ENCODE measurements at places on chromosomes 13 and 19. TPM values are rescaled to one million over a fixed set of nuclear protein-coding genes. Genes with fewer than 3 reads are reported as not detected.

DNA sequence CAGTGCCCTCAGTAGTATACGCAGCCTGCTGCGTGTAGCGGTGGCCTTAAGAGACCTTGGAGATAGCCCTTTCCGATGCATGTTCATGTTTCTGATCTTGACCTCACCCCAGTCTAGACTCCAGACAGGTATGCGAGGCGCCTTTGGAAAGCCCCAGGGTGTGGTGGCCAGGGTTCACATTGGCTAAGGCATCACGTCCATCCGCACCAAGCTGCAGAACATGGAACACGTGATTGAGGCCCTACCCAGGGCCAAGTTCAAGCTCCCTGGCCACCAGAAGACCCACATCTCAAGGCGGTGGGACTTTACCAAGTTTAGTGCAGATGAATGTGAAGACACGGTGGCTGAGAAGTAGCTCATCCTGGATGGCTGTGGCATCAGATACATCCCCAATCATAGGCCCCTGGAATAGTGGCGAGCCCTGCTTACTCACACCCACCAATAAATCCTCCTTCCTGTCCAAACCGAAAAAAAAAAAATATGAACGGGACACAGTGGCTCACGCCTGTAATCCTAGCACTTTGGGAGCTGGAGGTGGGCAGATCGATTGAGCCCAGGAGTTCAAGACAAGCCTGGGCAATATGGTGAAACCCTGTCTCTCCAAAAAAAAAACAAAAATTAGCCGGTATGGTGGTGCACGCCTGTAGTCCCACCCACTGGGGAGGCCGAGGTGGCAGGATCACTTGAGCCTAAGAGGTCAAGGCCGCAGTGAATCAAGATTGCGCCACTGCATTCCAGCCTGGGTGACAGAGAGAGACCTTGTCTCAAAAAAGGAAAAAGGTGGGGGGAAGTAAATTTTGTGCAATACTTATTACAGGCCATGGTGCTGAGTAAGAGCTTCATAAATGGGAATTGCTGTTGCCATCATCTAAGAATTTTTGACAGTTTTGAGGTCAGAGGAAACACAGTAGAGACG is 12.4 kb upstream of the CBLC start:
- no peak for DNase-seq

DNA sequence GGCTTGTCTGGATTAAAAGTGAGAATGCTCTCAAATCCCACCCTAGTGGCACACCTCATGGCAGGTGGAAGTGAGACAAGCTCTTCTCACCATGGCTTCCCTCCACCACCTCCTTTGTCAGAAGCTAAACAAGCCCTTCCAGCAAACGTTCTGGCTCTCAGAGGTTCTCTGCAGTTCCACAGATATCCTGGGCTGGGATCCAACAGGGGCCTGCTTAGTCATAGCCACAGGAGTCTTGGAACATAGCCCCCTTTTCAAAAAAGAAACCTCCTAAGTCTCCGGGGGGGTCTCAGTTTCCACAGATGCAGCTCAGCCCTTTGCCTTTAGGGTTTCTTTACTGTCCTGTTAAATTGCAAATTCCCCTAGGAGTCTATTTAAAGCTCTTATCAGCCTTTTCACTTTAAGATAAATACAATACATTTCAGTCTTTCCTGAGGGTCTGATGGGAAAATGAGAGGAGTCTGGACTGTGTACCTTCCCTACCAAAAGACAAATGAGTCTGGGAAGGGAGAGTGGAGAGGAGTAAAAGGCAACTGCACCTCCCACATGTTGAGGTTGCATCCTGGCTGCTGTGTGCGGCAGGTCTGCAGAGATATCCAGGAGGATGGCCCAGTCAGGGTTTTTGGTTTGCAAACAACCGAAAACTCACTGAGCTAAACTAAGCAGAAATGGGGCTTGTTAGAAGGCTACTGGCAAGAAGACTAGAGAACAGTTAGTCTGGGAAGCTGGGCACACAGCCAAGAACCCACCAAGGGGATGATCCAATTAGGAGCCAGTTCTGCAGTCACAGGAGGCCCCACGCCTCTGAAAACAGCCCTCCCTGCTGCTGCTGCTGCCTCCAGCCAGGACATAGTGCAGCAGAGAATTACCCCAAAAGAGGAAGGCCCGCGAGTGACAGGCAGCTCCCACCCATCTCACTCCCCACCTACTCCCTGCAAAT is 41.4 kb upstream of the SERP2 start:
- DNase-seq: peak; percentile 92

DNA sequence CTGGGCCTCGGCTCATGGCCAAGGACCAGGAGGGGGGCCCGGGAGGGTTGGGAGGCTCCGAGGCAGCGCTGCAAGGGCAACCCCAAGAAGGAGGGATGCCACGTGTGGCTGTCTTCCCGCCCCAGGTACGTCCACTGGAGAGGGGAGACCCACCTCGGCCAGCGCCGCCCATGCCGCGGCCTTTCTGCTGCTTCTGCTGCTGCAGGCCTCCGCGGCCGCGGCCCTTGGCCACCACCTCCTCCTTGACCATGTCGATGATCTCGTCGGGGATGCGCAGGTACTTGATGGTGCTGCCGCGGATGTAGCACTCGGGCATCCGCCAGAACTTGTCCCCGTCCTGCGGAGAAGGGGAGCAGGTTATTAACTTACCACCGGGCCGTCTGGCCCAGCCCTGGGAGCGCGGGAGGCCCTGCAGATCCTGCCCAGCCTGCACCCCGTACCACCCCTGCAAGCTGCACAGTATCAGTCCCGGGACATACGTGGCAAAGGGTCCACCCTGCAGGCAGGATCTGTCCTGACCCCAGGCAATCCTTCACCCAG is 13.3 kb downstream of the LSM4 start:
- DNase-seq: no peak

GRCh38 chr13:110809871-110810486 is 96.5 kb downstream of the ING1 start:
- no peak for DNase-seq

DNA sequence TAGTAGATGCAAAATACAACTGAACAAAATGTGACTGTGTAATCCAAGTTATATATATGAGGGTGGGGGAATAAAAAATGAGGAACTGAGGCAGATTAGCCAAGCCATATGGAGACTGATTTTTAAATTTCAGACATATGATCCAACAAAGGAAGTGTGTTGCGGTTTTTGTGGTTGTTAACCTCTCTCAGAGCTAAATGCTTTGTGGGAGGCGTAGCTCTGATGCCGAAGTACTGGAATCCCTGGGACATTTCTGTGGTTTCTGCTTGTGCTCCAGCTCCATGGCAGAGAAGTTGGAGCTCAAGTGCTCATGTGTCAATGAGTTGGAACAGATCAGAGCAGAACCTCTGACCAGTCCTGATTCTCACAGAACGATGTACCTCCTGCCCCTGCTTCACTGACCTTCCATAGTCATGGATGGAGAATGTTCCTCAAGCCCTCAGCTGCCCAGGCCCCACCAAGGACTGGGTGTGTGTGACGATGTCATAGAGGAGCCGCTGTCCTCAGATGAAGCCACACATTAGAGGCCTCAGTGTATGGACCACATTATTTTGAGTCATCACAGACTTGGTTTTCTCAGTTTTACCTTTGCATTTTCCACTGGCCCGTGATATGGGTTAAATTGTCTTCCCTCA is 107.6 kb downstream of the SOX1 start:
- no peak for DNase-seq

DNA sequence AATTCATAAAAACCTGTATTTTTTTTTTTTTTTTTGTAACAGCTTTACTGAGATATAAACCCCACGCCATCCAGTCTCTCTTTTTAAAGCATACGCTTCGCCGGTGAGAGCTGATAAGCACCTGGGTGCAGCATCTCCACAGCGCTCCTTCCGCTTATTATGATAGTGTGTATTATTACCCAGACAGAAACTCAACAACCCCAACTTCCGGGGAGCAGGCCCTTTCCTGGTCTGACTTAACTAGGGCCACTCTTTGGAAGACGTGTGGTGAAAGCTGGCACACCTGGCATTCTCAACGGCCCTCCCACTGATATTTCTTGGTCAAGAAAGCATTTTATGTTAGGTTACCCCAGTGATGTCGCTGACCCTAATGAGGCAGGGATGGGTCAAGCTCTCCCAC is 51.4 kb upstream of the SLC15A1 start:
- DNase-seq: no peak

DNA sequence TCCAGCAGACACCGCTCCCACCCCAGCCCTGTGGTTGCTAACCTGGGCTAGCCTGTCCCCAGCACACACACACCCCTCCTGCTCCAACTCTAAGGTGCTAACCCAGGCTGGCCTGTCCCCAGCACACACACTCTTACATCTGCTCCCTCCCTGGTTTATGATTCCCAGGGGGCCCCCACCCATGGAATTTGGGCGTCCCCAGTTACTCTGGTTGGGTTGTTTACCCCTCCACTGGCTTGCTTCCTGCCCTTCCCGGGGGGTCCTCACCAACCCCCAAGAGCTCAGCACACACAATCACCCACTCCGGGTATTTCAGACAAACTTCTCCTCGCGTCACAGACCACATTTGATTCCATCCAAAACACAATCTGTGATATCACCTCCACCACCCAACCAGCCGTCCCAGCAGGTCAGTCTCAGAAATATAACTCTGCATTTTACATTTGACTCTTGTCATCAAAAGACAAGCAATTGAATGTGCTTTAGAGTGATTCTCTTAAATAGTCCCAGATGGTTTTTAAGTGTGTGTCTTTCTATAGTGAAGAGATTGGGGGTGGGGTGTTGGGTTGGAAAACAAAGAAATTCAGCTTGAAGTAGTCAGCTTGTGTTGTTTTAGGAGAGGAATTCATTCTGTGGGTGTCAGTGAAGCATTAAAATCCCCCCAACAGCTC is 20.1 kb downstream of the COL4A2 start:
- no peak for DNase-seq

Gene LGALS7B
- total RNA-seq: not detected

Gene WDR83
- 11.7 TPM for total RNA-seq

Gene LHB
- not detected for total RNA-seq

Gene ZNF561
- total RNA-seq: 53.5 TPM

Gene ERVV-1
- not detected for total RNA-seq

Gene PGLYRP2
- not detected for total RNA-seq

All from fibroblast of lung (primary cell).